ENCODE measurements at places on chromosomes 5 and 9.

GRCh38 chr5:126044111-126044668, 379.0 kb upstream of the GRAMD2B start:
- no peak for DNase-seq

DNA sequence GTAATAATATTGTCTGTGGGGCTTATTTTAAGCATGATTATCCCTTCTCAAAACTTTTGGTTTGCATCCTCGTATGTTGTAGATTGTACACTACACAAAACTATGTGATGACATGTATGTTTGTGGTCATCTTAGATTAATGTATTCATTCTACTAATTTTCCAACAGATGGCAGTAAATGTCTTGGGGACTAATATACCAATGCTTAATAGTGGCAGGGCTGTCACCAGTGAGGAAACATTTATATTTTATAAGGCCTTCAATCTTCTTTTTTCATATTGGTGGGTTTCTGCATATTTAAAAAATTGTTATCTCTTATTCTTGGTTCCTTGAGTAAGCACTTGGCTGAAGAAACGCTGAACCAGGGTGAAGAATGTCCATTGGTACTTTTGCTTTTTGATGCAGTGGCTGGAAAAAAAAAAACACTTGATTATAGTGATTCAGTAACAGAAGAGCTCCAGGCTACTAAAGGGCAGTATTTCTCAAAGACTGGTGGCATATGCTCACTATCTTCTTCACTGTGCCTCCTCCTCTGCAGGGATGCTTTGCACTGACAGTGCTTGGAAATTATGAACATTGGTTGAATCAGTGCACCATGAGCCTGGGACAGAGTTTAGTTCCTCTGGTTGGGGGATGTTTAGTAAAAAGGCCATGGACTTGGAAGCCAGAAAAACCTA, 530.3 kb downstream of the RASEF start:
- no peak for DNase-seq

GRCh38 chr9:97572196-97572891, 60.8 kb downstream of the TSTD2 start:
- DNase-seq: no peak

DNA sequence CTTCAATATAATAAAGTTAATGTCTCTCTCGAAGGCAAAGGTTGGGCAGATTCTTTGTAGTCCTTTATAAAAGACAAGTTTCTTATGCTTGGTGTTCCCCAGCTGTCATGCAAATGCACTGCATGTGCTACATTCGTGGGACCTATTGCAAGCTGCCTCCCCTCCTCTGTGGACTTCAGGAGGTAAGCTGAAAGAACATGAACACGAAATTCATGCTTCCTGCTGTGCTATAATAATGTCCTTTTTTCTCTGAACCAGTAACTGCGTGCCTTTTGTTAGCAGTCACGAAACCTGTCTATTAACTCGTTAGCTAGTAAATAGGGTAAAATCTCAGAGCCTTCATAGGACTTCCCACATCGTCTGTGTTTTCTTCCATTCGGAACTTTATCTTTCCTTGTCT, 363.5 kb downstream of the CDH9 start:
- no peak for DNase-seq

DNA sequence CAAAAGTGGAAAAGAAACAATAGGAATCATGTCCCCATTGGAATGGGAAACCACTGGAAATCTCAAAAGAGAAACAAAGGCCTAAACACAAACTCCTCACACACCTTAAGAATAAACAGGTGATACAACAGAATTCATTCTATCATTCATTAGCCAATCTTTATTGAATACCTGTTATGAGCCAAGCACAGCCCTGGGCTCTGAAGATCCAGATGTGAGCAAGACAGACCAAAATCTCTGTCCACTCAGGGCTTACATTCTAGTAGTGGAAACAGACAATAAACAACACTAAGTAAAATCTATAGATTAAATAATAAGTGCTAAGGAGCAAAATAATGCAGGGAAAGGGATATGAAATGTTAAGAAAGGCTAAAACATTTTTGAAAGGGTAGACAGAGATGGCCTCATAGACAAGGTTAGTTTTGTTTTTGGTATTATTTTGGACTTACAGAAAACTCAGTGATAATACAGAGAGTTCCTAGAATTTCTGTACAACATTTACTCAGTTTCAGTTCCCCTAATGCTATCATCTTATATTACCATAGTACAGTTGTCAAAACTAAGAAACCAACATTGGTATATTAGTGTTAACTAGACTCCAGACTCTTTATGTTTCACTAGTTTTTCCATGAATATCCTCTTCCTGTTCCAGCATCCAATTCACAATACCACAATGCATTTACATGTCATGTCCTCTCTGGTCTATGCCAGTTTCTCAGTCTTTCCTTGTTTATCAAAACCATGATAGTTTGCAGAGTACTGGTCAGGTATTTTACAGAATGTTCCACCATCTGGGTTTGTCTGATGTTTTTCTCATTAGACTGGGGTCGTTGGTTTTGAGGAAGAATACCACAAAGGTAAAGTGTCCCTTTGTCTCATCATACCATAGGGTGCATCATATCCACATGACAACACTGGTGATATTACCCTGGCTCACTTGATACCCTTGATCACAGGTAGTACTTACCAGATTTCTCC, 103.7 kb downstream of the SIL1 start:
- DNase-seq: no peak

GRCh38 chr5:98458726-98459125, 314.7 kb upstream of the RGMB start:
- no peak for DNase-seq

DNA sequence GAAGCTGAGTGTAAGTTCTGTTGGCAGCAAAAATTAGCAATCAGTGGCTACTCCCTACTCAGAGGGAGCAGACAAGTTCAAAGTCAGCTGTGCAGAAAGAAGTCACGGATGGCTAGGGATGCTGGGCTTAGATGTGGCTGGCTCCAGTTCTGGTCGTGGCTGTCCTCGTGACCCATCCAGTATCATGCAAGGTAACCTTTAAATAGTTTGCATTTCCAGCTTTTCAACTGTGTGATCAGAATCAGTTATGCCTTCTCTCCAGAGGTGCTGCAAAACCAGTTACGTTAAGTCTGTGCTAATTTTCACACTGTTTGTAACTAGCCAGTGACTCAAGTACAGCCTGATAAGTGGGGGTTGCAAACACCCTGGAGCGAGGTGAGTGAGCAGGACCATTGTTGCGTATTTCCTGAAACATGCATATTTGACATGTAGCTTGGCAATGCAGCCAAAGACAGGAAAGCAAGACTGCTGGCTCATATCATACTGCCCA, 302.4 kb downstream of the ATPSCKMT start:
- no peak for DNase-seq

GRCh38 chr5:117623042-117623805, 1048.6 kb upstream of the SEMA6A start:
- peak; percentile 90 for DNase-seq

- no peak for DNase-seq
Observed at GRCh38 chr9:18569941-18570630, 96.1 kb downstream of the ADAMTSL1 start.

DNA sequence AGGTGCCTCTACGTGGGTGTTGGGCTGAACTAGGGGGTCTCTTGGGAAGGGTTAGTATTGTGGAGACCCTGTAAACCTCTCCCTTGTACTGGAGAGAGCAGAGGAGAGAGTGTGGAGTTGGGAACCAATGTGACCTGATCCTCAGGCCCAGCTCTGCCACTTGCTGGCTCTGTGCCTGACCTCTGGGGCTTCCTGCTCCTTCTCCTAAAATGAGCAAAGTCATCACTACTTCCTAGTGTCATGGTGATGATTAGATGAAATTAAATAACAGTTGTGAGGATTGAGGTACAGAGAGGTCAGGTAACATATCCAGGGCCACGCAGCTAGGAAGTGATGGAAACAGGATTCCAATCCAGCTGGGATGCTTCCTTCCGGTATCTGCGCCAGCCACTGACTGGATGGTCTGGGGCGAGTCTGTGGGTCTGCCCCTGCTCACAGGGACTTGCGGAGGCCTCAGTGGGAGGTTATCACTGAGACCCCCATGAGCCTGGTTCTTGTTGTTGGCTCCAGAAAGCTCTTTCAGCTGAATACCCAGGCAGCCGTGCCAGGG, 9.2 kb downstream of the GALNT10 start:
- no peak for DNase-seq

GRCh38 chr5:81787474-81788242, 36.8 kb upstream of the SSBP2 start:
- no peak for DNase-seq

DNA sequence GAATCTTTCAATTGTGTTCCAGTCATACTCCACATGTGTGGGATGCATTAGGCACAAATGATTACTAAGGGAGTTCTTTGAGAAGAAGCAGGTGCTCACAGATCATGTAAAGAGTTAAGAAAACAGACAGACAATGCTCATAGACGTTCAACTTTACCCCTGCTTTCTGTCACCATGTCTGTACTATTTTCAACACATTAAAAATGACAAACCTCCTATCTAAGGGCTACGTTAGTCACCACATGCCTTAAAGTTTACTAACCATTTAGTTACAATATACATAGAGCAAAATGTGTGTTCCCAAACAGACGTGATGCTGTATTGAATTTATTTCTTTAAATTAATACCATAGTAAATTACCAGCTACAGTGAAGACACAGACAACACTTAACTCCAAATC, 435.9 kb downstream of the HCN1 start:
- no peak for DNase-seq

DNA sequence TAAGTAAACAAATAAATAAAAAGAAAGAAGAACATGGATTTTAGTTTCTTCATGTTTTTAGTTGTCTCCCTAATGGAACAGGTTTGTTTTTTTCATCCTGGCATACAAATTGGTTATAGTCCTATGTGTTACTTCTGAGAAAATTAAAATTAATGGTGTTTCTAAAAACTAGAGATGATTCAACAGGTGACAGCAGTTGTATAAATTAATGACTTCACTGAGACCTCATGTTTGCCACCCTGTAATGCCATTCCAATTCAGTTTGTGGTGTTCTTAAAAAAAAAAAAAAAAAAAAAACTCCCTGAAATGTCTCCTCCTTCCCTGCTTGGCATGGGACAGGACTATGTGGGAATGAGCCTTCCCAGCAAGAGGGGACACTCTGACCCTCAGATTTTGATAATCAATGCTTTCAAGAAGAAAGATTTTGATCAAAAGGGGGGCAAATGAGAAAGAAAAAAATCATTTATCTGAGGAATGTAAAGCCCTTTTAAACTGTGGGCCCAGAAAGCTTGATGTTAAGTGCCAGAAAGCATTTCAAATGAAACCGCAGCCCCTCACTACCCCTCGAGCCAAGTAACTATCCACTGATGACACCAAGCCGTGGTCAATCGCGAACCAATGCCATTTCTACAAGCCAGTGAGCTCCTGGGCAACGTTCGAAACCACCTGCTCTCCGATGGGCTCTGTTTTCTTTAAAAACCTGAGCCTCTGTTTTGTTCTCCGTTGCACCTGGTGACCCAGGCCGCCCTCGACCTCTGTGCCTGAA, 941 bp downstream of the EXD3 start:
- no peak for DNase-seq

DNA sequence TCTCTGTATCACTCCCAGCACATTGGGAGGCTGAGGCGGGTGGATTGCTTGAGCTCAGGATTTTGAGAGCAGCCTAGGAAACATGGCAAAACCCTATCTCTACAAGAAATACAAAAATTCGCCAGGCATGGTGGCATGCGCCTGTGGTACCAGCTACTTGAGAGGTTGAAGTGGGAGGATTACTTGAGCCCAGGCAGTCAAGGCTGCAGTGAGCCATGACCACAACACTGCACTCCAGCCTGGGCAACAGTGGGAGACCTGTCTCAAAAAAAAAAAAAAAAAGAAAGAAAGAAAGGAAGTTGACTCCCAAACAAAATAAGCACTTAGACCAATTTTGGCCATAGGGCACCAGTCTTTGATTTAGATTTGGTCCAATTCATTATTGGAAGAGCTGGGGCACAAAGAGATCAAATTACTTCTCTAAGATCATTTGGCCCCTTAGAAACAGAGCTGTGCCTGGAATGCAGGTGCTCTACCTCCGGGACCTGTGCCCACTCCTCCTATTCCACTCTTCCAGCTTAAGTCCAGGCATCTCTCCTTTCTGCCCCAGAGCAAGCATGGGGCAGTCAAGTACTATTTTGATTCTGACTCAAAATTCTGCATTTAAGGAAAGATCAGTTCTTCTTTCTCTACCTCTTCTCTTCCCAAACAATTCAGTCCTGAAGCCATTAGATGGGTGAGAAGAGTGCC, 59.0 kb downstream of the ALDH7A1 start:
- DNase-seq: no peak

GRCh38 chr5:56025151-56025885, 30.6 kb upstream of the IL6ST start:
- DNase-seq: no peak

DNA sequence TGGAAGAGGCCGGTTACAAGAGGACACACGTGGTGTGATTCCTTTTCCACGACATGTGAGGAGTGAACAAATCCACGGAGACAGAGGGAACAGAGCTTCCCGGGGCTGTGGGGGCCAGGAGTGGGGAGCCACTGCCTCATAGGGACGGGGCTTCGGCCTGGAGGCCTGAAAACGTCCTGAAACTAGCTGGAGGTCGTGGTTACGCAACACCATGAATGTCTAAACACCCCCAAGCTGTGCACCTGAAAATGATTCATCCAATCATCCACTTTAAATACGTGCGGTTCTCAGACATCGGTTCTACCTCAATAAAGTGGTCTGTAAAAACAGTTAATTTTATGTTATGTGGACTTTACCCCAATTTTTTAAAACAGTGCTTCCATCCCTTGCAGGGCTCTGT, 65.3 kb upstream of the PPP1R26 start:
- DNase-seq: no peak

- no peak for DNase-seq
Observed at GRCh38 chr9:91246846-91247245, 114.9 kb downstream of the AUH start.

GRCh38 chr5:33887268-33887667, 4.5 kb downstream of the ADAMTS12 start:
- DNase-seq: no peak

- DNase-seq: no peak
Observed at GRCh38 chr5:17838469-17838868, 204.2 kb downstream of the TAF11L14 start.

GRCh38 chr9:95297760-95298159, 19.7 kb downstream of the FANCC start:
- no peak for DNase-seq

DNA sequence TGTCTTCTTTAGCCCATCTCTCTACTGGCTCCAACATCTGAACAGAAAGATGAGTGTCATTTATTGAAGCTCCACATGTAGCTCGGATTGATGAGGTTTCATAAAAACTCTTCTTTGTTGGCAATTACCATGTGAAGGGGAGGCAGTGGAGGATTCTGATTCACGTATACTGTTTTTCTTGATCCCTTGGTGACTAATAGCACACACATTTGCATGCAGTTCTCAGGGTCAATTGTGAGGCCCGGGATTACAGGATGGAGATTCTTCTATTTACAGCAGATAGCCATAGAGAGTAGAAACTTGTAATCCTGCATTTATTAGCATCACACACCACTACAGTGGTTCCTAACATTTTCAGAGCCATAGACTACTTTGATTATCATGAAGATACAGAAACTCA, 133.2 kb upstream of the MARCHF11 start:
- no peak for DNase-seq

GRCh38 chr5:132230871-132231270, 3.2 kb upstream of the P4HA2 start:
- DNase-seq: no peak
